Fibroblast of upper back skin (primary cell): ENCODE measurements at places on chromosomes 13 and 19.

GRCh38 chr19:13281567-13282291 is 131.5 kb downstream of the IER2 start:
- no peak for DNase-seq

- DNase-seq = no peak
These were observed 156.2 kb downstream of the COG6 start for GRCh38 chr13:39811696-39812095.

DNA sequence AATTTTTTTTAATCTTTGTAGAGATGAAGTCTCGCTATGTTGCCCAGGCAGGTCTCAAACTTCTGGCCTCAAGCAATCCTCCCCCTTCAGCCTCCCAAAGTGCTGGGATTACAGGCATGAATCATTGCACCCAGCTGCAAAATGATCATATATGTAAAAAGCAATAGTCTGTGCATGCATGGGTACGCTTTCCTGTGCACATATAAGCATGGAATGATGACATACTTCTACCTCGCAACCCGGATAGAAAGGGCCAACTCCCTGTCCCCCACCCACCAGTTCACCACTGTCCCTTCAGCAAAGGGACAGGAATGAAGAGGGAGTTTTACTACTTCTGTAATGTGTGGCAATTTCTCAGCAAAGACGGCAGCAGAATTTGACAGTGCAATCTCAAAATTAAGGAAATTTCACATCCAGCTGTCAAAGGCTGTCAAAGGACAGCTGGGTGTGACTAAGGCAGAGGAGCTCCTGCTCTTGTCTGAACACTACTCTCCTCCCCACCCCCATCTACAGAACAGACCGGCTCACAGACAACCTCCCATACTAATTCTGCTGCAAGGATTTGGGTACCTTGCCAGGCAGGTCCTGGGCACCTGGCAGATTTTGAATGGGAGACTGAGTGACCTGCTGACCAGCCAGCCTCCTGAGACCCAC is 95.6 kb downstream of the TSHZ3 start:
- no peak for DNase-seq

DNA sequence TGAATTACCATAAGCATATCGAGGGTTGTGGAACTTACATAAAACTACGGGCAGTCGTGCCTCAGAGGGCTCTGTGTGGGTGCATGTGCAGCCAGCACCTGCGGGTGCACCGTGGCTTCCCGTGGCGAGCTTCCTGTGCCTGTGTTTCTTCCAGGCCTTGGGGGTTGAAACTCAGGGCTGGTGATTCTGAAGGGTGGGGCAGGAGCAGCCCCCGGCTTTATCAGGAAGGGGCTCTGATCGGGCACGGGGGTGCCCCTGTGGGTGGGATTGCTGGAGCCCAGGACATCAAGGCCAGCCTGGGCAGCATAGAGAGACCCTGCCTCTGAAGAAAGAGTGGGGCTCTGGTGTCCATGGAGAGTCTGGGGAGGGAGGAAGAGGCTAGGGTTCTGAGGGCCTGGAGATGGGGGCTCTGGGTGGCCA is 11.1 kb downstream of the ATP4B start:
- DNase-seq = no peak

GRCh38 chr13:43815204-43815603 is 28.4 kb upstream of the ENOX1 start:
- peak; percentile 96 for DNase-seq

- no peak for DNase-seq
These were observed 106.5 kb upstream of the RFC3 start for GRCh38 chr13:33711436-33711835.

- no peak for DNase-seq
These were observed at the start of gene KCNRG for GRCh38 chr13:50015258-50015657. Gene KCNRG, plus strand, starts transcription at chr13:50015444. Its CDS starts 50 bp downstream, at chr13:50015494.

- DNase-seq = no peak
These were observed 41.9 kb downstream of the CARS2 start for GRCh38 chr13:110664041-110664440.

DNA sequence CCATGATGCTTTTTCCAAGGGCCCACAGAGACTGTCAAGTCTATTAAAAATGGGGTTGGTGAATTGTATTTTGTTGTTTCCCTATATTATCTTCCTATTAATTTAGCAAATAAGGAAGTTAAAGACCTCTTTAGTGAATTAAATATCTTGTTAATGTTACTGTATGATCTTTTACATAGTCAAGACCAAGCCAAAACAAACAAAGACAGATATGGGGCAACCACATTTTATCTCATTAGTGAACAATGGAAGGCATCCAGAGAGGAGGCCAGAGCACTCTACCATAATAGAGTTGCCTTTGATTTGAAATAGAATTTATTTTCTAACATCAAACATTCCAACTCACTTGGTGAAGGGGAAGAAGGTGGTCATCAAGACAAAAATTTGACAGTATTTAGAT is 169.4 kb downstream of the B3GLCT start:
- DNase-seq = no peak

DNA sequence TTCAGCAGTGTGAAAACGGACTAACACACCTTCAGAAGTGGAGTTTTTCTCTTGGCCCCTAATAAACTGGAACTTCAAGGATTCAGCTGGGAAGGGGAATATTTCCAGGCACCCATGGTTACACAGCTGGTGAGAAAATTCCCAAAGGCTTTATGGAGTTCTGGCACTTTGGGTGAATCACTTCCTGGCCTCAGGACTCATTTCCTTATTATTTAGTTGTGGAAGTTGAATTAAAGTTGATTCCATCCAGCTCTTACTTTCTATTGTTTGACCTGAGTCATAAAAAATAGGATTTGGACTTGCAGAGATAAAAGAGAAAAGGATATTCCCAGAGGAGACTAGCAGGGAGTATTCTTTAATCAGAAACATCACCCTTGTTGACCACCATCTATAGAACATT is 882.1 kb downstream of the UQCRFS1 start:
- peak; percentile 32 for DNase-seq

DNA sequence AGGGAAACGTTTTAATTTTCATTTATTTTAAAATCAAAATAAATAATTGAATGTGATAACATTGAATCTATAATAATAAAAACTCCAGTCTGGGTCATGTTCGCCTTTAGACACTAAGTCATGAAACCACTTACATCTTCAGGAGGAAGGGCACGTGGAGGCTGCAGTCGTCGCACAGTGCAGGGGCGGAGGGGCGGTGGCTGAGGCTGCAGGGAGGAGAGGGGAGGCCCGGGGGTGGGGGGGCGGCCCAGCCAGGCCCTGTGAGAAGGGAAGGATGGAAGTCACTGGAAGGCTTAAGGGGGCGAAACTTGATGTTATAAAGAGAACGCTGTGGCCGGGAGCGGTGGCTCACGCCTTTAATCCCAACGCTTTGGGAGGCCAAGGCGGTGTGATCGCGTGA is 14.9 kb upstream of the LATS2 start:
- DNase-seq = no peak

GRCh38 chr19:33667881-33668280 is 46.1 kb downstream of the CHST8 start:
- no peak for DNase-seq

DNA sequence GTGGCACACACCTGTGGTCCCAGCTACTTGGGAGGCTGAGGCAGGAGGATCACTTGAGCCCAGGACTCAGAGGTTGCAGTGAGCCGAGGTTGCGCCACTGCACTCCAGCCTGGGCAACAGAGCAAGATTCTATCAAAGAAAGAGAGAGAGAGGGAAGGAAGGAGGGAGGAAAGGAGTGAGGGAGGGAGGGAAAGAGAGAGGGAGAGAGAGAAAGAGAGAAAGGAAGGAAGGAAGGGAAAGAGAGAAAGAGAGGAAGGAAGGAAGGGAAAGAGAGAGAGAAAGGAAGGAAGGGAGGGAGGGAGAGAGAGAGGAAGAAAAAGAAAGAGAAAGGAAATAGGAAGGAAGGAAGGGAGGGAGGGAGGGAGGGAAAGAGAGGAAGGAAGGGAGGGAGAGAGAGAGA is 12.4 kb downstream of the NRTN start:
- no peak for DNase-seq

DNA sequence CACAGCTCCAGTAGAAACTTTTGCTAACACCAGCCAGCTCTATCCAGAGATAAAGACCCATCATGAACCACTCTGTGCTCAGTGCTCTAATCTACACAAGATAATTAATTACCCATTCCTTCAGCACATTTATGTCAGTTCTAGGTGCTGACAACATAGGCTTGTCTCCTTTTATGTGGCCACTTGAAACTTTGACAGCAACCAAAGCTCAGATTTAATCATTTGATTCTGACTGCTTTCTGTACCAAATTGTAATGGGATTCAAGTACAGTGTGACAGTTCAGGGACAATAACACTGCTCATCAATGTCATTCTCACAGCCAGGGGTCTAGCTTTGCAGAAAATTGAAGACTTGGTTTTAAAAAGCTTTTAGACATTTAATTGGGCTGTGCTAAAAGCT is 266.6 kb downstream of the KCTD12 start:
- DNase-seq = no peak

DNA sequence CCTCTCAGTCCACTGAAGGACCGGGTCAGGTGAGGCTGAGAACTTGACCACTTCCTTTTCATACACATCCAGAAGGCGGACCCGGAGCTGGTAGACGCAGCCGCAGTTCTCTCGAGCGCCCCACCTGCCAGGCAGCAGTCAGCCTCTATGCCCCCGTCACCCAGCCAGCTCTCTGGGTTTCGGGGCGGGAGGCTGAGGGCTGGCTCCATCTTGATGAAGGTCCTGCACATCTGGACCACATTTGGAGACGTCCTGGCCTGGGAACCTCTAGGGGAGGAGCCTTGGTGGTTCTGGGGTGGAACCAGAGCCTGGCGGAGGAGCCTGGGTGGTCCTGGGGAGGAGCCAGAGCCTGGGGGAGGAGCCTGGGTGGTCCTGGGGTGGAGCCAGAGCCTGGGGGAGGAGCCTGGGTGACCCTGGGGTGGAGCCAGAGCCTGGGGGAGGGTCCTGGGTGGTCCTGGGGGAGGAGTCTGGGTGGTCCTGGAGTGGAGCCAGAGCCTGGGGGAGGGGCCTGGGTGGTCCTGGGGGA is 14.3 kb downstream of the MRPS12 start:
- DNase-seq = no peak

- DNase-seq = no peak
These were observed 22.4 kb downstream of the ZNF329 start for GRCh38 chr19:58128041-58128685.

GRCh38 chr19:50003810-50004419 is 21.3 kb downstream of the VRK3 start:
- DNase-seq = peak; percentile 97

GRCh38 chr13:40148101-40148500 is 492.6 kb downstream of the COG6 start:
- DNase-seq = no peak

- no peak for DNase-seq
These were observed 1.3 kb upstream of the GJB2 start for GRCh38 chr13:20193907-20194631.

DNA sequence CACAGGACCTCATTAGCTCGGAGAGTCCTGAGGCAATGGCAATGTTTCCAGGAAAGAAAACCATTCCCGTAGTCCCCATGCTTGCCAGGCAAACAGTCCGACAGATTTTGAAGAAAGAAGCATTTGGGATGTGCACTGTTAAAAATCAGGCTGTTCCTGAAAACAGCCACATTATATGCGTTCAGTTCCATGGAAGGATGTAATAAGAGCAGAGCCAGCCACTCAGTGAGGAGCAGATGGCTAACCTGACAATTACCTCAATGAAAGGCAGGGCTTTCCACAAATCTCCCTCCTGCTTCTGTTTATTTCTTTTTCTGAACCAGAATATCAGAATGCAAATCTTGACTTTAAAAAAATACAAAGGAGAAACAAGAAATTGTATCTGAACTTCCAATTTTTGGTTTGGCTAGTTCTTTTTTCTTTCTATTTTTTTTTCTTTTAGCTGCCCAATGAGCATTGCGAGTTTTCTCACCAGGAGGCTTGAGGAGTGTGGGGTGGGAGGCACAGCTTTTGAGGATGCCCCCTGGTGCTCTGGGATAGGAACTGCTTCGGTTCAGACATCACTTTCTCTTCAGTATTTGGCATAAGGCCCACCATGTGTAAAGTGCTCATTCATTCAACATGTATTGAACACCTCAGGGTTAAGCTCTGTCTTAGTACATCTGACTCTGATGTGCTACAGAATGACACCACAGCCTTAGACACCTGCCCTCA is 124.2 kb downstream of the TBC1D4 start:
- peak; percentile 81 for DNase-seq

- peak; percentile 43 for DNase-seq
These were observed 15.3 kb downstream of the CDX2 start for GRCh38 chr13:27953676-27954405.

GRCh38 chr19:47758443-47758804 is 13.1 kb downstream of the NOP53 start:
- DNase-seq = no peak

GRCh38 chr13:44894001-44894770 is 95.1 kb downstream of the NUFIP1 start:
- no peak for DNase-seq
